ENCODE measurements at places on chromosomes 1 and 21.

DNA sequence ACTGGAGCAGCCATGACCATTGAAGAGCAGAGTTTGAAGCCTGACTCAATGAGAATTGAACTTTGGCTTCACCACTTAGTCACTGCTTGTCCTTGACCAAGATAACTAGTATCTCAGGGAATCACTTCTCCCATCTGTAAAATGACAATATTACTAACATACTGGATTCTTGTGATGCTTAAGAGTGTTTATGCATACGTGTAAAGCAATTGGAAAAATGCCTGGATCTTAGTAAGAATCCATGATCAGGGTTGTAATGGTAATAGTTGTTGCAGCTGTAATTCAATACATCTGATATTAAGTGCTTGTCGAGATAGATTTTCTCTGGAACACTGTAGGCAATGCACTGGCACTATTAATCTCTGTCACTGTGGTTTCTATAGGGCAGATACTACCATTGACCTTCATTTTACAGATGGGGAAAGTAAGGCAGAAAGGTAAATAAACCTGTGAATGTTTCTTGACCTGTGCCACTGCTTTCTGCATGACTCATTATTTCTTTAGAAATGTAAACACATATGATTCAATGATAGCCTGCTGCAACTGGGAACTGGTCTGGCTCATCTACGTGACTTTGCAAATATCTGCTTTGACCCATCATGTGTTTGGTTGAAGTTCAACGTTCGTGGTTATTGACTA, 662.5 kb downstream of the PLA2G4A start:
- DNase-seq = no peak

- no peak for DNase-seq
Measured at GRCh38 chr1:66654643-66655042, 97.6 kb upstream of the DYNLT5 start.

- DNase-seq = peak; percentile 18
Measured at GRCh38 chr1:219220945-219221344, 47.3 kb downstream of the LYPLAL1 start.

DNA sequence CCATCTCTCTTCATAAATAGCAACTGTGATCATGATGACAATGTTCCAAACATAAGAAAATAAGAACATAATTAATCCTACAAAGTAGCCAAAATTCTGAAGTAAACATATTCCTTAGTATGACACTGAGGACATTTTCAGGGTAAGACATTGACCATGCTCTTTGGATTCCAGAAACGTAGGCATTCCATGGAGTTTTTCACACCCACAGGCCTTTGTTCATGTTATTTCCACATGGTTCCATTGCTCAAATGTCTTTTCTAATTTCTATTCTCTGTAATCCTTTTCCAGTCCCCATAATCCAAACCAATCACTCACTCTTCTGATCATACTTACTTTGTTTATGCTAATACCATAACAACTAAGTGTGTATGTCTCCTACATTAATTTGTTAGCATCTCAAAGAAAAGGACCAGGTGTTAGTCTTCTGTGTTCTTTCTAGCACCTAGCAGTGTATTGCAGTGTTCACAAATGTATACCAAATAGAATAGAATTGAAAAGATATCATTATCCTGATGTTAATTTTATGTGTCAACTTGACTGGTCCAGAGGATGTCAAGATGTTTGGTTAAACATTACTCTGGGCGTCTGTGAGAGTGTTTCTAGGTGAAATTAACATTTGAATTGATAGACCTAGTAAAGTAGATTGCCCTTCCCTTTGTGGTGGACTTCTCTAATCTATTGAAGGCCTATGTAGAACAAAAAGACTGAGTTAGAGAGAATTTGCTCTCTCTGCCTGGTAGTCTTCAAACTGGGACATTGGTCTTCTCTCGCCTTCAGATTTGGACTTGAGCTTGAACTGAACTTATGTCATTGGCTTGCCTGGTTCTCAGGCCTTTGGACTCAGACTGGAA, 516.6 kb downstream of the PTPRC start:
- DNase-seq = no peak

GRCh38 chr1:119463569-119463968, 43.4 kb upstream of the HSD3B1 start:
- no peak for DNase-seq

All from brain microvascular endothelial cell (primary cell).